Activated naive CD8-positive, alpha-beta T cell treated with anti-CD3 and anti-CD28 coated beads, Interleukin-2, amount 10 ng/mL, durations not matched to agents 7 days and 5 days (primary cell): ENCODE measurements at places on chromosomes 11 and 22. TPM values are rescaled to one million over a fixed set of nuclear protein-coding genes. Genes with fewer than 3 reads are reported as not detected.

GRCh38 chr11:79439886-79440570, 802 bp downstream of the TENM4 start:
- DNase-seq: peak; percentile 37
- no peak overlapping the region for H3K4me3 ChIP-seq
- peaks cover 11% of the 10 kb centered on the region for H3K4me1 ChIP-seq

DNA sequence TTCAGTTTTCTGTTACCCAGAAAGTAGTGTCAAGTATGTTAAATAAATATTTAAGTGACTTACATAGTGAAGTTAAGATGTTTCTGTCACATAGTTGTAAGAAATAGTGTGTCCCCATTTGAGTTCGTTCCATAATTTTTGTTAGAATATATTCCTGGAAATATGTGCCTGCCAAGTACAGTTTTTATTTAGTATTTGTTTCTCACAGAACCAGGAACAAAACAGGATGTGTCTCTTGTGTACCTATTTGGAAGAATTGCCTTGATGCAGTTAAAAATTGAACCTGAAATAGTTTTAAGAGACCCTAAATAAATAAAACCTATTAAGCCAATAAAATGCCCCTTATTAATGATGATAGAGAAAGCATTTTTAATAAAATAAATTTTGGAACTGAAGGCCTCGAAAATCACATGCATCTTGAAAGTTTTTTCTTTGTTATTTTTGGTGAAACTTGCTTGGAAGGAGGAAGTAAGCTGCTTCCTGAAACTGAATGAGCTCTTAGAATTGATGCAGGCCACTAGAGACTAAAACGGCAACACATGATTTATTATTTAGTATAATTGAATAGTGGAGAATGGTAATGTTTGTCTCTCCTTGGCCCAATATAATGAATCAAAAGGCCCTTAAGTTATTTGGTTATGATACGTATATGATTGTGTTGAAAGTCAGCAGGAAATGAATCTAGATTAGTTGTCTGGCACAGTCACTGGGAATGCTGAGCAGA, 55.9 kb downstream of the SWAP70 start:
- H3K36me3 ChIP-seq: peaks cover 22% of the 10 kb centered on the region
- H3K4me1 ChIP-seq: peaks cover 17% of the 10 kb centered on the region
- H3K27ac ChIP-seq: peak overlapping the region; percentile 7
- DNase-seq: no peak

- no peaks in the 10 kb centered on the region for H3K27me3 ChIP-seq
- no peaks in the 10 kb centered on the region for H3K4me1 ChIP-seq
- H3K36me3 ChIP-seq: no peaks in the 10 kb centered on the region
- no peak overlapping the region for H3K4me3 ChIP-seq
- DNase-seq: no peak
Measured at GRCh38 chr11:57979532-57980079, 44.1 kb upstream of the OR9Q1 start.

GRCh38 chr11:92111287-92111686, 113.3 kb upstream of the FAT3 start:
- no peaks in the 10 kb centered on the region for H3K27me3 ChIP-seq
- no peaks in the 10 kb centered on the region for H3K36me3 ChIP-seq
- no peak overlapping the region for H3K4me3 ChIP-seq
- no peak for DNase-seq
- no peak overlapping the region for H3K27ac ChIP-seq
- no peaks in the 10 kb centered on the region for H3K4me1 ChIP-seq

GRCh38 chr11:104159356-104159755, 4.6 kb downstream of the PDGFD start:
- H3K27me3 ChIP-seq: peaks cover 14% of the 10 kb centered on the region
- no peaks in the 10 kb centered on the region for H3K36me3 ChIP-seq
- no peak overlapping the region for H3K27ac ChIP-seq

DNA sequence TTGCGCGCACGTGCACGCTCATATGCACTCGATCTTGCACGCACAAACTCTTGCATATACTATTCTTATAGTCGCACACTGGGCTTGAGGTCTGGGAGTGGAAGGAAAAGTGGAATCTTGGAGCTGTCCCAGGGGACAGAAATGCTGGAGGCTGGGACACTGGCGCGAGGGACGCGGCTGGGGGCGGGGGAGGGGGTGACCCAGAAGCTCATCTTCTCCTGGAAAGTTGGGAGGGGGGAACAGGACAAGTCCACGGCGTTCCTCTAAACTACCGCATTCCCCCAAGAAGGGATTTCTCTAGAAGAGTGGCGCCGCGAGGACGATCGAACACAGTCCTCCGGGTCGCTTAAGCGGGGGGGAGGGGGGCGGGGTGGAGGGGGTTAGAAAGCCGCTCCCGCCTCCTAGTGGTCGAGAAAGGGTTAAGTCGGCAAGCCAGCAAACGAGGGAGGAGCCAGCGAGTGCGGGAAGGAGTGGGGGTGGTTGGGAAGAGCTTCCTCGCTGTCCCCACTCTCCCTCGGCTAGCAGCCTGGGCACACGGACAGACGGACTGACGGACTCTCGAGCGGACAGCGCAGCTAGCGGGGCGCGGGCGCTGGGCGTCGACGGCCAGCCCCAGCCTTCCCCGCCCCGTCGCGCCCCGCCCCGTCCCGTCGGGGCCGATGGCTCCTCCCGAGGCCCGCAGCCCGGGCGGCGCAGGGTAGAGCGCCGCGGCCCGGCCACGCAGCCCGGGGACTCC, at the start of gene RTN4RL2:
Gene RTN4RL2 (plus strand): TSS at position 507 of the 736 bp plus-strand sequence. CDS start 338 bp downstream, outside the sequence.
- peaks cover 27% of the 10 kb centered on the region for H3K4me1 ChIP-seq
- H3K27me3 ChIP-seq: peaks cover 47% of the 10 kb centered on the region
- peak within 1 kb of the TSS; percentile 60 for H3K27ac ChIP-seq
- peak; percentile 71 for DNase-seq
- no peaks in the 10 kb centered on the region for H3K36me3 ChIP-seq

DNA sequence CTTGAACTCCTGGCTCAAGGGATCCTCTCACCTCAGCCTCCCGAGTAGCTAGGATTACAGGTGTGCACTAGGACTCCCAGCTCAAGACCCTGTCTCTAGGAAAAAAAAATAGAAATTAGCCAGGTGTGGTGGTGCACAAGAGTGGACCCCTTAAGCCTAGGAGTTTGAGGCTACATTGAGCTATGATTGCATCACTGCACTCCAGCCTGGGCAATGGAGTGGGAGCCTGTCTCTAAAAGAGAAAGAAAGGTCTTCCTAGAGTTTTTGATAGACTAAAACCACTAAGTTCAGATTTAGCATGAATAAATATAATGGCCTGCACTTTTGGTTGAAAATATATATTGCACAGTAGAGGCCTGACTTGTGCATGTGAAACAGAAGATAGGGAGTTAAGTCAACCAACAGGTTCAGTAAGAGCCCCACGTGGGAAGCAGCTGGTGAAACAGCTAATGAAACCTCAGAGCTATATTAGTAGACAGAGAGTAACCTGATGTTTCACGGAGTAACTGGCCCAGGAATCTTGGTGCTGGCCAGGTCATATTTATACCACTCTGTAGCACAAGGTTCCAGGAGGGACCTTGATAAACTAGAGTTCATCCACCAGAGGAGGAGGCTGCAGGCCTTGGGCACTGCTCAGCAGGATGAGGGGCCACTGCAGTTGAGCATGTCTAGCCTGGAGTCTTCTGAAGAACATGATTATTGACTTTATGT, 4.6 kb upstream of the MICAL3 start:
- H3K4me3 ChIP-seq: no peak overlapping the region
- peaks cover 50% of the 10 kb centered on the region for H3K27me3 ChIP-seq
- DNase-seq: no peak
- H3K36me3 ChIP-seq: no peaks in the 10 kb centered on the region

GRCh38 chr11:59212744-59213631, at the start of gene MPEG1:
Gene MPEG1 (minus strand): TSS chr11:59212927. CDS start chr11:59212865, 62 bp downstream.
- H3K27ac ChIP-seq: no peak within 1 kb of the TSS
- H3K4me3 ChIP-seq: no peak within 1 kb of the TSS
- H3K27me3 ChIP-seq: peaks cover 12% of the 10 kb centered on the region
- DNase-seq: no peak

- DNase-seq: no peak
- no peak overlapping the region for H3K4me3 ChIP-seq
- H3K27me3 ChIP-seq: no peaks in the 10 kb centered on the region
- H3K36me3 ChIP-seq: no peaks in the 10 kb centered on the region
- no peaks in the 10 kb centered on the region for H3K4me1 ChIP-seq
Measured at GRCh38 chr11:24253237-24253760, 243.6 kb upstream of the LUZP2 start.

DNA sequence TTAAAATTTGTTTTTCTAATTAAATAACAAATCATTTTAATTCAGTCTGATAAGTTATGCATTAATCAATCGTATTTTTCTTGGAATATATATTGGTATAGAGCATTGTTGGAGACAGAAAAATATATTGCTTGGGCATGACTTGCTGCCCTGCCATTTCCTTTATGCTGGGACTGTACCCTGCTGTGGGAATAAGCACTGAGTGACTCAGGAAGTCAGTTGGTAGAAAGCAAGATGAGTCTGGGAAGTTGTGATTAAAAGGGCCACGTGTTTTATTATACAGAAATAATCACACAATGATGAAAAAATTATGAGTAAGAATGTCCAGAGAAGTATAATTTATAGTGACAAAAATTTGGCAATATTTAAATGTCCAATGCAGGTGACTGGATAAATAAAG, 139.5 kb downstream of the KIF18A start:
- no peak overlapping the region for H3K27ac ChIP-seq
- H3K4me1 ChIP-seq: no peaks in the 10 kb centered on the region
- no peak for DNase-seq
- H3K27me3 ChIP-seq: no peaks in the 10 kb centered on the region

- peaks cover 16% of the 10 kb centered on the region for H3K4me1 ChIP-seq
- H3K4me3 ChIP-seq: no peak overlapping the region
- DNase-seq: no peak
- no peaks in the 10 kb centered on the region for H3K27me3 ChIP-seq
Measured at GRCh38 chr11:74182635-74183034, 11.5 kb downstream of the PPME1 start.

DNA sequence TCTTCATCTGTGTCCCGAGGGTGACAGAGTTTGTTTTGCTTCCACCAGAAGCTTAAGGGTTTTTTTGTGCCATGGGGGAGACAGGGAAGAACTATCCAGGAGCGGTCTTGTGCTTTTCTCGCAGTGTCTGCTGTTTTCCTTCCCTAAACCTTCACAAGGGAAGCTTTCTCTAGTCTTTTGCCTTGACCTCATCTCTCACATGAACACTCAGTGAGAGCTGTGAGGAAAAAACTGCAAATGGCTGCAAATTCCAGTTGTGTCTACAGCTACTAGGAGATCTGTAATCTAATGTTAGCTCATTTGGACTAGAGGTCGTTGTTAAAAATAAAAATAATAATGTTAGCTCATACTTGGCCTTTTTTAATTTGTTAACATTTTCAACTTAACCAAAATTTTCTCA, 264.7 kb upstream of the SESN3 start:
- peaks cover 3% of the 10 kb centered on the region for H3K36me3 ChIP-seq
- H3K27ac ChIP-seq: no peak overlapping the region
- H3K4me3 ChIP-seq: no peak overlapping the region
- H3K4me1 ChIP-seq: no peaks in the 10 kb centered on the region

The PRG3 gene
- not detected for total RNA-seq
